ENCODE measurements at places on chromosomes 11 and 22.

DNA sequence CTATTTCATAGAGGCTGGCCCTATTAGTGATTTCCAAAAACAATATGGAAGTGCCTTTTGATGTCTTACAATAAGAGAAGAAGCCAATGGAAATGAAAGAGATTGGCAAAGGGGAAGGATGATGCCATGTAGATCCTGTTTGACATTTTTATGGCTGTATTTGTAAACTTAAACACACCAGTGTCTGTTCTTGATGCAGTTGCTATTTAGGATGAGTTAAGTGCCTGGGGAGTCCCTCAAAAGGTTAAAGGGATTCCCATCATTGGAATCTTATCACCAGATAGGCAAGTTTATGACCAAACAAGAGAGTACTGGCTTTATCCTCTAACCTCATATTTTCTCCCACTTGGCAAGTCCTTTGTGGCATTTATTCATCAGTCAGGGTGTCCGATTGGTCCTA is 91.4 kb downstream of the CD44 start:
- DNase-seq: no peak

DNA sequence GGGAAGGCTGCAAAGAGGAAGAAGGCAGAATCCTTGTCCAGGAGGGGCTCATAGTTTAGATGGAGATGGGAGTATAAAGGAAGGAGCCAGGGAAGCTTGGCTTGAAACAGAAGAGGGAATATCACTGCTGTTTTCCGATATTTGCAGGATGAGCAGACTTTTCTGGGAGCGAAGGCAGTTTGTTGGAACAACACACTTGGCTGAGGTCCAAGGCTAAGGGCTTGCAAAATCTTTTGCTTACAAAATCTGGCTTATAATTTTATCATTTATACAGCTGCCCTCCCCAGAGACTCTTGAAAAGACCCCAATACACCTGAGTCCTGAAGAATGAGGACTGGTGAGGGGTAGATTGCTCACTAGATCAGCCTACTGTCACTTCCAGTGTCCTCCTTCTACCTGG is 174.8 kb downstream of the NELL1 start:
- no peak for DNase-seq

GRCh38 chr11:111193924-111194490 is 51.5 kb upstream of the POU2AF2 start:
- DNase-seq: no peak

GRCh38 chr11:76800466-76801200 is 17.5 kb downstream of the TSKU start:
- no peak for DNase-seq

DNA sequence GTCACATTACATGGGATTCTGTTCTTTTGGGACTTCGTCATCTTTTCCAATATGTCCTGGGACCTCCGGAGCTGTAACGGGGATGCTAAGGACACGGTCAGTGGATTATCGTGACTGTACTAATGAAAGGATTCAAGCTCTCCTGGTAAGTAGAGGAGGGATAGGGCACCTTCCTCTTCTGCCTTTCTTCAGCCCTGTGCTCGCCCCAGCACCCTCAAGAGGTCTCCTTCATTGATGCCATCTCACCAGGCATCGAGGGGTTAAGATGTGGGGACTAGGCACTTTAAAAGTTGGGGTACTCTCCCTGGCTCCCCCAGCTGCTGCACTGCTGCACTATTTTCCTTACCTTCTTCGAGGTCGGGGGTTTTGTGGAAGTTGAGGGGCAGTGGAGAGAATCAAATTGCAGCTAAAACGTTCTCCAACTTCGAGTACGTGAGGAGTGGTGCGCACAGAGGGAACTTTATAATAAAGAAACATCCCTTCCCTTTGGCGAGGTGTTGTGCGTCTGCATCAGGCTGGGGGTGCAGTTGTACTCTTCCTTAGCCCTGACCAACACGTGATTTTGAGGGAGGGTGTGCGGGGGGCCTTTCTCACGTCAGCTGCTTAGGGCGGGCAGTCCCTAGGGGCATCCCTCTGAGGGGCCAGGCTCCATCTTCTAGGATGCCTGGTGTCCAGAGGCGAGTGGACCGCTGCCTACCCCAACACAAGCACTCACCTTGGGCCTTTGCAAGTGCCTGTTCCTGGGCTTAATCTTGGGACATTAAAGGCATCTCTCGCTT is 96.1 kb downstream of the GRAMD1B start:
- no peak for DNase-seq

DNA sequence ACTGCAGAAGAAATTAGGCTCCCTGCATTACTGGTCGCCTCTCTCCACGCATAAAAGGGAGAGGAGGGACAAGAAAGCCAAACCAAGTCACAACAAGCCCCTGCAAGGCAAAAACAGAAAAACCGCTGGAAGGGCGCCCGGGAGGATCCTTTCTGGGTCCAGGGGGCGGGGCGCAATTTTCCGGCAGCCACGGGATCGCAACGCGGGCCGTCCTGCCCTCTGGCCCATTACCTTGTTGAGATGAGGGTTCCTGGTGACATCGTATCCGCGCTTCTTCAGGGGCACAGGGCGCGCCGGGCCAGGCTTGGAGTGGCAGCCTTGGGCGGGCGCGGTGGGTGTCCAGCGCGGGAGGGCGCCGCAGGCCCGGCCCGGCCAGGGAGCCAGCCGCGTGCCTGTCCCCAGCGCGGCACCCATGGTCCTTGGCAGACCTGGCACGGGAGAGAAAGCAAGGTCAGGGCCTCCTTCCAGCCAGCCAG is 847 bp downstream of the ME3 start:
- DNase-seq: no peak

- peak; percentile 66 for DNase-seq
These were observed at the start of gene UBE2L6 for GRCh38 chr11:57567515-57568329. Gene UBE2L6, minus strand, starts transcription at chr11:57567672. Its CDS starts 61 bp downstream, at chr11:57567611.

DNA sequence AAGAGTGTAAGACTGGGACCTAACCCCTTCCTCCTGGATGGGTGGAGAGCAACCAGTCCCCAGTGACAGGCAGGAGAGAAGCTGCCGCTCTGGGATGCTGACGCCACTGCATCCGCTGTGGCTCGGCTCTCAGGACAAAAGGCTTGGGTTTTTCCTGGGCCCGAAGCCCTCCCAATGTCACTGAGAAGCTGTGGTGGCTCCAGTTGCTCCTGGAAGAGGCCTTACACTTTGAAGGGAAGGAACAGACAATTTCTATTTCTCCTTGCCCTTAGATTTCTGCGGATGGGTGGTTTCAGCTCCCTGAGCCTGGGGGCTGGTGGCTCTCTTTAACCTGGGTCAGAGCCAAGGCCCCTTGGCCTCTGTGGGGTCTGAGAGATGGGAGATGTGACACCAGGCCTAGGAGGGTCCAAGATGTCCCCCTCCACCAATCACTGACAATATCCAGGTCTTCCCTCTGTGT is 21.4 kb downstream of the TPBGL start:
- DNase-seq: no peak

- no peak for DNase-seq
These were observed 72.3 kb upstream of the POU2AF2 start for GRCh38 chr11:111173221-111173620.

DNA sequence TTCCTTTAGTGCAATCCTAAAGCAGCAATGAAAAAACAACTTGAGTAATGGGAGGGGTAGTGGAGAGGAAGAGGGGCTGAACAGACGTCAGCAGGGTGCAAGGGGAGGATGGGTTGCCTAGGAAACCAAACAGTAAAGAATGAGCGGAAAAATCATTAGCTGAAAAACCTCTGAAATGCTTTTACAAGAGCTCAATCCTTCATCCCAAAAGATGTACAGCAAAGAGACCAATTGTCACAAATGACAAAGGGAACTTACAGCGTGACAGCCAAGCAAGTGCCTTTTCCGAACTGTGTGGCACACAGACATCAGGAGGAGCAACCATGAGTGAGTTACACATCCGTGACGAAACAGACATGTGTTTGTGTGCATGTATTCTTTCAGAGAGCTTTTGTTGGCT is 104.6 kb downstream of the SIK3 start:
- no peak for DNase-seq

DNA sequence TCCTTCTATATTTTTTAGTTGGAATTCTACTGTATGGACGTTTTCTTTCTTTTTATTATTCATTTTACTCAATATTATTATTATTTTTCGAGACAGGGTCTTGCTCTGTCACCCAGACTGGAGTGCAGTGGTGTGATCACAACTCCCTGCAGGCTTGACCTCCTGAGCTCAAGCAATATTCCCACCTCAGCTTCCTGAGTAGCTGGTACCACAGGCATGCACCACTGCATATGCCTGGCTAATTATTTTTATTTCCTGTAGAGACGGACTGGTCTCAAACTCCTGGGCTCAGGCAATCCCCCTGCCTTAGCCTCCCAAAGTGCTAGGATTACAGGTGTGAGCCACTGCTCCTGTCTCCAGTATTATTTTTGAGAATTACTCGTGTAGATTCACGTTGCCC is 34.0 kb upstream of the CCDC134 start:
- DNase-seq: no peak

- no peak for DNase-seq
These were observed 9.9 kb upstream of the SYT13 start for GRCh38 chr11:45296075-45296474.

- DNase-seq: no peak
These were observed 17.3 kb downstream of the COMMD9 start for GRCh38 chr11:36271794-36272407.

- no peak for DNase-seq
These were observed 10.2 kb downstream of the SSTR3 start for GRCh38 chr22:37202001-37202555.

- DNase-seq: no peak
These were observed 25.4 kb downstream of the NEAT1 start for GRCh38 chr11:65448074-65448417.

DNA sequence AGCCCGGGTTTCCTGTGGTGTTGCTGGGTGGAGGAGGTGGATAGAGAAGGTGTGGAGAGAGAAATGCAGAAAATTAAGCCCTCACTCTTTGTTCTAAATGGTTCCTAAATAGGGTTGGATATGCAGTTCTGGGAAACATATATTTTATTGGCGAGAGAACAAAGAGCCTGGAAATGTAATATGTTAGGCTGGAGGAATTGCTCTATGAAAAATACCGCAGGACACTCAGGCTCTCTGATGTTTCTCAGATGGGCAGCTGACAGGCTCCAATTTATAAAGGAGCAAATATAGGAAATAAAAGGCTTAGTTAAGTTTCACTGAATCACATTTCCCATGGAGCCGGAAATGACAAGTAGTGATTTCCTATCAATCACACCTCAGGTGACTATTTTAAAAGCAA is 428.0 kb downstream of the TMEM135 start:
- DNase-seq: no peak

GRCh38 chr11:64643920-64644646 is 53.1 kb downstream of the SLC22A12 start:
- no peak for DNase-seq

GRCh38 chr11:27294654-27295053 is 68.4 kb downstream of the CCDC34 start:
- no peak for DNase-seq

DNA sequence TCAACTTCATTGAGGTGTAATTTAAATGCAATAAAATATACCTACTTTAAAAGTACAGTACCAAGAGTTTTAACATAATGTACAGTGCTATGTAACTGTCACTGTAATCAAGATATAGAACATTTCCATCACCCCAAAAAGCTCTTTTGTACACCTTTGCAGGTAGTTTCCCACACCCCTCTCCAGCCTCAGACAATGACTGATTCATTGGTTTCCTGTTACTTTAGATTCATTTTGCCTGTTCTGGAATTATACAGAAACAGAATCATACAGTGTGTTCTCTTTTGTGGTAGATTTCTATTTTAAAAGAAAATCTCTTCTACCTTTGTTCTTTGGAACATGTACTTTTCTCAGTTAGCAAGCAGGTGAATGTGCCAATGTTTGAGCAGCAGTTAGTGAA is 38.2 kb downstream of the SHISA8 start:
- DNase-seq: no peak

DNA sequence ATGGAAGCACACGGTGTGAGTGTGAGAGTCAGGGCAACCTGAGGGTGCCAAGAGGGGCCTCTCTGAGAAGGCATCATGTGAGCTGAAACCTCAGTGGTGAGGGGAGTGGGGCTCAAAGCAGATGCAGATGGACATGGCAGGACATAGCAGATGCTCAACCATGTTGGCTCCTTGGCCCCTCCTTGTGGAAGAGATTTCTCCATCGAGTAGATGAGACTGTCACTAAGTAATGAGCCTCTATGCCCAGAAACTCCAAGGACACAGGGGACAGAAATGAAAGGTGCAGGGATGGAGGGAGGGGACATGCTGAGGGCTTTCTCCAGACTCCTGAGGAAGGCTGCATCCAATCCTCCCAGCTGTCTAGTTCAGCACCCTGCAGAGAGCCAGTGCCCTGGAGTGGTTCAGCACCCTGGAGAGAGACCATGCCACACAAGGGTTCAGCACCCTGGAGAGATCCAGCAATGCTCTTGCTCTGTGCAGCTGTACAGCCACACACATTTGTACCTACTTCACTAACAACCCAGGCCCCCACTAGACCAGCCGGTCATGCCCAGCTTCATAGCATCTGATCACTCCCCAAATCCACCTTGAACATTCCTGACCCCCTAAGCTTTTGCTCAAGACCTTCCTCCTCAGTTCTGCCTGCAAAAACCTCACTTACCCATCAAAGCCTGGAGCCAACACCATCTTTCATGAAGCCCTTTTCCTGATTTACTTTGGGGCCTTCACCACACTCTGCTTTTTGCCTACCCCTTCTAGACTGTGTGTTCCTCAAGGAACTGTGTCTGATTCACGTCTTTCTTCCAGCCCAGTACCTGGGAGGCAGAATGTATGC is 252.0 kb downstream of the CTTN start:
- peak; percentile 47 for DNase-seq

Measured in activated CD4-positive, alpha-beta T cell treated with anti-CD3 and anti-CD28 coated beads, Interleukin-2, amount 50 U/mL, for 16 hours (primary cell).